CD4-positive, alpha-beta T cell treated with Interleukin-12 subunit alpha and Interleukin-12 subunit beta, for 1 hour (primary cell): ENCODE measurements at places on chromosomes 4 and X.

DNA sequence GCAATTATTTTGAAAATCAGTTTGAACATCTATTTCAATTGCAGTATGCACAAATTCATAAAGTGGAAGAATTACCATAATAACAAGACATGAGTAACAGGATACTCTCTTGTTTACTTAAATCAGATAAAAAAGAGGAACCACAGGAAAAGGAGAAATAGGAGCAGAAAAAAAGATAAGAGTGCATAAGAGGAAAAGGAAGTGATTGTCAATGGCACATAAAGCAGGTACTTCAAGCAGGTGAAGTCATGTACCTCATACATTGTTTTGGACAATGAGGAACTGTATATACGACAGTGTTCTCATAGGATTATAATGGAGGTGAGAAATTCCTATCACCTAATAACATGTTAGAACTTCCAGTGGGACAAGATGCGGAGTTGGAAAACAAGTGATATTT, 334.5 kb upstream of the PCDH7 start:
- DNase-seq = no peak

DNA sequence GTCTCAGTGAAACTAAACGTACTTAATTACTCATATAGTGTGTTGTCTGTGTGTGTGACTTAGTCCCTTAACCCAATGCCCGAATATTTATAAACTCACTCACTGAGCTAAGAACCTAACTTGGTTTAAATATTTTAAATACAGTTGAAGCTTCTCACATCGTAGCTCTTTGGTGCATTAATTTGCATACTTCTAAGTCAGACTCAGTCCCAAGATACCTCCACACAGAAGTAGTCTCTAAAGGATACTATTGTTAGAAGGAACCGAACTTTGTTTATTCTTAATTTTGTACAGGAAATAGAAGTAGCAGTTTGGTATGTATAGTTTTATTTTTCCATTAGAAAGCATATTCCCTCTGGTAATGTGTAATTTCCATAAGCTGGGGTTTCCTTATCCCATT, 54.0 kb upstream of the NKAP start:
- DNase-seq = no peak

GRCh38 chrX:136086521-136086920, 60.8 kb upstream of the FHL1 start:
- no peak for DNase-seq

DNA sequence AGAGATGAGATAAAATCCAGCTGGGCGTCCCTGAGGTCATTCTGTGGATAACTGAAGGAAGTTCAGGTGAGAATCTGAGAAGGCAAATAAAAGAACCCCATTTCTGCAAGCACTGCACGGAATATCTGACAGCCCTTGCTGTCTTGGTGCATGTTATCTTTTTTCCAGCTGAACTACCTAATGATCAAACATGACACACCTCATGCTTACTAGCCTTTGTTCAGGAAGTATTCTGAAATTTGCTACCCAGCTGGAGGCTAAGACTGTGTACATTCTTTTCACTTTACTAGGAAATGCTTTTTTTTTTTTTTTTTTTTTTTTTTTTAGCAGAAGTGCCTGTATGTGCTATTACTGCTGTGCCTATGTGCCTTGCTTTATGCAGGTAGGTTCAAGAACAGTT, 718.1 kb downstream of the SMARCA1 start:
- no peak for DNase-seq

GRCh38 chrX:265502-265901, 15.7 kb upstream of the PLCXD1 start:
- no peak for DNase-seq

GRCh38 chrX:101485212-101485949, at the start of gene ARMCX4:
TSS of gene ARMCX4 (plus strand) at chrX:101485456. CDS start at chrX:101488590, 3,134 bp downstream.
- peak; percentile 48 for DNase-seq
